Activated CD8-positive, alpha-beta memory T cell treated with anti-CD3 and anti-CD28 coated beads for 4 hours (primary cell): ENCODE measurements at places on chromosomes 5 and 9.

GRCh38 chr9:18698992-18699391, 225.0 kb downstream of the ADAMTSL1 start:
- DNase-seq, result no peak

DNA sequence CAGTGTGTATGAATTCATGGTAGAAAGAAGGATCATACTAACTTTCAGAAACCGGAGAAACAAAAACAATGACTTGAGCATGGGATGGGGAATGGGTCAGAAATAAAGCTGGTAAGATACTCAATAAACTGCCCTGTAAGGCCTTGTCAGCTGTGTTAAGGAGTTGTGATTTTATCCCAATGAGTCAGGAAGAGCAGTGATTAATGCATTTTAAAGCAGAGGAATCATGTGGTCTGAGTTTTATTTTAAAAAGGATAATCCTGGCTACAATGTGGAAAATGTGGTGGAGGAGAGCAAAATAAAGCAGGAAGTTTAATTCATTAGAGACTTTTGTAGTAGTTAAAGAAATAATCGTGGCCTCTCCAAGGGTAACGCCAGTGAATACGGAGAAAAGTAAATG, 28.7 kb downstream of the DHX29 start:
- DNase-seq, result no peak

DNA sequence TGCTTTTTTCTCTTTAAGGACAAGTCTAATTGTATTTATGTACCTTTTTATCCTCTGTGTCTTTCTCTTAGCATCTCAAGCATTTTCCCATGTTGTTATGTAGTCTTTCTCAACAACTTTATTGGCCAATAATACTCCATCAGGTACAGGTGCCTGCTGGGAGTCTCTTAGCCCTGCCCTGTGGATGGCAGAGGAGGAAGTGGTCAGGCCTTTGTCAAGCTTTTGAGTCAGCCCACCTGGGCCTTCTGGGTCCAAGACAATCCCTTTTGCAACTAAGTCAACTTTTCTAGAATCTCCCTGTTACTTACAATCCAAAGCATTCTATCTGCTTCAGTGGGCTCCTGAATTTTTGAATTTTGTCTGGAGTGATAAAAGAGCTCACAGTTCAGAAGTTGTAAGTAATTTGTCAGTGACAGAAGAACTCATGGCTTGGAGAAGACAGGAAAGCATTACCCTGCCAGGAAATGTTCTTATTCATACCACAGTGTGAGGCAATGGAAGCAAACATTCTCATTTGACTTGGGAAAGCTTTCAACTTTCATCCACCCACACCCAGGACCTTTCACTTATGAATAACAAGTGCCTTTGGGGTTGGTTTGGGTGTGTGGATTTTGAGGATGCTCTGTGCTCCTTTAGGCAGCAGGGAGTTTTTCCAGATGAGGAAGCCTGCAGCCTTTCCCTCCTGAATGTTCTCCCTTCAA, 200.0 kb upstream of the S1PR3 start:
- DNase-seq, result no peak

DNA sequence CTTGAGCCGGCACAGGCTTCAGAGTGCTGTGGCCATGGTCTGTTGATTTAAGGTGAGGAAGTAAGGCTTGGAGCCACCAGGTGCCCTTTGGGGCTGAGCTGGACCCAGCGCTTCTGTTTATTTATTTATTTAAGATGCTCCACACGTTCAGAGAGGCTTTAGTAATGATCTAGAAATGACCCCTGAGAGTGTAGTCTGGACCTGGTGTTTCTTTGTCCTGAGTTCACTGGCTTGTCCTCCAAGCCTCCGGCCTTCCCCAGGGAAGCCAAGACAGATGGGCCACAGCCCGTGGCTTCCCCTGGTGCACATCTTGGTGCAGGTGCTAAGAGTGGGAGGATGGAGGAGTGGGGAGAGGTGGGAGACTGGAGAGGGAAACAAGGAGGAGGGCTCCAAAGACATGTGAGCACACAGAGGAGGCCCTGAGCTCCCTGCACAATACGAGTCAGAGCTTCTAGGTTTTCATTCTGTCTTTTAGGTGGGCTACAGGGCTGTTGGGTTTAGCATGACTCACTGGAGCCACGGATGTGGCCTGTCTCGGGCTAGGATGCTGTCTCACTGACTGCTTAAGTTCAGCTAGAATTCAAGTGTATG, 56.9 kb downstream of the AHRR start:
- no peak for DNase-seq

DNA sequence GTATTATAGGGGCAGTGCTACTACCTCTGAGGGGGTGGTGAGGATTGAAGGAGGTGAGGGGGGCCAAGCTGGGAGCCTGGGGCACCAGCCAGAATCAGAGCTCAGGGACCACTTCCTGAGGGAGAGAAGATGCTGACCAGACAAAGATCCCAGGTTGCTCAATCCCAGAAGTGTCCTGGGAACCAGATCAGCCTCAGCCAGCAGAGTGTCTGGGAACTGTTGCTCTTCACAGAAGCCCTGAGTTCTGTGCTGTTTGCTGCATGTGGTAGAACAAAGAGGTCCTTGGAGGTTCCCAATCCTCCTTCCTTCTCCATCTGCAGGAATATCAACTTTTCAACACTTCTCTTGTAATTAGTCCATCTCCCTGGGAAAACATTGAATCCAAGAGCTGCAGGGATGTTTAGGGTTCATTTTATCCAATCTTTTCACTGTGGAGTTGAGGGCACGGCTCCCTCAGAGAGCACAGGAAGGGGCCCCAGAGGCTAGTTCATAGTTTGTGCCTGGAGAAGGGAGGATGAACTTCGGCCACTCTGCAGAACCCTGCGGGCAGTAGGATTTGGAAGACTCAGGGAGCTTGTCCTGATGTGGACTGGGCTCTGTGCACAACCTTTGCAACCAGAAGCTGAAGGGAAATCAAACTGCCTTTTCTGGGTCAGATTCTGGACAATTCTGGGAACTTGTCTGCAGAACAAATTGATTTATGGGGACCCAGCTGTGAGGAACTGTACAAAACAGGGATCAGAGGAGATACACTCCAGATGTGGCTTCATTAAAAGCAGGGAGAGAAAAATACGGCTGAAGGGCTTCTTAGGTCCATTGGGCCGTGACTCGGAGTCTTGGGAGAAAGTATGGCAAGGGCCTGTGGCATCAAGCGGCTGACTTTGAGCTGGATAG, 57.1 kb downstream of the GALNT12 start:
- no peak for DNase-seq

DNA sequence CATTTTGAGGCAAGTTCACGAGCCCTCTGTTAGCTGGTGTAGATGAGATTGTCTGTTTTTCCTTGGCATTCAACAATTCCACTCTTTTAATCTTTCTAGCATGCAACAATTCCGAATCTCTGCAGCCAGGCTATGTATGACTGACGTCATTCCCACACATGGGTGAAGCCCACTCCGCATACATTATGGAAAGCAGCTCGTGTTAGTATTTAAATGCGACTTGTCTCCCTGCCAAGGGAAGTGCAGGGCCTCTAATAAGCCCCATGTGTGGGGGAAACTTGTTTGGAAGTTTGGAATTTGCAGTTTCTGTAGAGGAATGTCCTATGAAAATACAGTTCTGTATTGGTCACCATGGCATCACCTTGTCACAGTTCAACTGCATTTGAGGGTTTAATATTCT, 146.0 kb upstream of the FBXL7 start:
- DNase-seq, result no peak

- no peak for DNase-seq
Observed at GRCh38 chr9:76521244-76521681, 62.3 kb downstream of the GCNT1 start.

- no peak for DNase-seq
Observed at GRCh38 chr5:114296191-114296590, 65.7 kb upstream of the KCNN2 start.

DNA sequence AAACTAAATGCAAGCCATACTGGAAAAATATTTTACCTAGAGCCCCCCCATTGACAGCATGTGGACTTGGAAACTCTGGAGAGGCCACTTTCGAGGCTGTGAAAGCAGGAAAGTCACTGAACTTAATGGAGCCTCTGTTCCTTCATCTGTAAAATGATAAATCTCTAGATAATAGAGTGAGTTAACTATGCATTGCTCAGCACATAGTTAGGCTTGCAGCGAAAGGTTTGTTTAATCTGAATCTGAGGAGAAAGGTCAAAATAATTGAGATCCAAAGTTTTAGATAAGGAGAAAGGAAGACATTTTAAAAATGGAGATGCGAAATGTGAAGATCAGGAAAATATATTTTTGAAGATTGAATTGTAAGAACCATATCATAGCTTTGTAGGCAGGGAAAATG, 4.6 kb downstream of the PCSK5 start:
- no peak for DNase-seq

GRCh38 chr5:178499352-178499751, 90.8 kb downstream of the COL23A1 start:
- DNase-seq, result no peak

GRCh38 chr5:170427672-170428236, 38.6 kb upstream of the KCNMB1 start:
- DNase-seq, result no peak

DNA sequence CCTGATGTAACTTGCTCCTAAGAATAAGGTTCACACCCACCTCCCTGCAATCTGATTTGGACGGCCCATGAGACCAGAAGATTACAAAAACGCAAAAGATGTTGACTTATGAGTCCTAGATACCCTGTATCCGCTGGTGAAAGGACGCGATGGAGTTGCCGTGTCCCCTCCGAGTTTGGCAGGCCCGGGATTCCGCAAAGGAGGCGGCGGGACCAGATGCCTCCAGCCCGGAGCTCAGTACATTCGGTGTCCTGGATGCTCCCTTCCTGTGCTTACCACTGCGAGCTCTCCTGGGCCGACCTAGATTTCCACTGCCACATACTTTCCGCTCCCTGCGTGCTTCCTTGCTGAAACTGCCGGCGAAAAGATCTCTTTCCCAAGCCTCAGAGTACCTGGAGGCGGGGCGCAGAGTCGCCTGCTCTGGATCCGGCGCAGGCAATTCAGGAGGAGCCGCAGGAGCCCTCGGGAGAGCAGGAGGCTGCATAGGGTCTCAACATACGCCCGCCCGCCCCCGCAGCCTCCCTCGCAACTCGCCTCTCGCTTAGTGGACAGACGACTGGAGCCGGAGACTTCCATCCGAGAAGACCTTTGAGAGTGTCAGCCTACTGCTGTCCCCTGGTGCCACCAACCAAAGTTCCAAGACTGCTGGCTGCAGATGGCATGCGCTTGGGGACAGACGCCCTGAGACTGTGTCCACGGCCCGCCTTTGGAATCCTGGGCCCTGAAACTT, 39.8 kb downstream of the ANXA2R start:
- DNase-seq, result no peak

DNA sequence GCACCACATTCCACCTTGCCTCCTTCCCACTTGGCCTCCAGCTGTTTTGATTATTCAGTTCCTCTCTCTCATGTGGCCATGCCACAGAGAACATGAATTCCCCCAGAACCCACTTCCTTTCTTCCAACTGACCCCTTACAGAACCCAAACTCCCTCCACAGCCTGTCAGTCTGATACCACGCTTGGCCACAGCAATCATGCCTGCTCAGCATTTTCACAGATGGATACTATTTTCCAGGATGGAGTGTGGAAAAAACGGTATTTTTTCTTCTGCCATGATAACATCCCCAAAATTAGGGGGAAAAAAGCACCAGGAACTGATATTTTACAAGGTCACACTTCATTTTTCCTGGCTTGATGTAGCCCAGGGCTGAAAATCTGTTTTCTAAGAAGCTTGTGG, 34.9 kb upstream of the SLIT3 start:
- no peak for DNase-seq

GRCh38 chr5:157273131-157273556, 7.2 kb downstream of the CYFIP2 start:
- DNase-seq, result no peak

DNA sequence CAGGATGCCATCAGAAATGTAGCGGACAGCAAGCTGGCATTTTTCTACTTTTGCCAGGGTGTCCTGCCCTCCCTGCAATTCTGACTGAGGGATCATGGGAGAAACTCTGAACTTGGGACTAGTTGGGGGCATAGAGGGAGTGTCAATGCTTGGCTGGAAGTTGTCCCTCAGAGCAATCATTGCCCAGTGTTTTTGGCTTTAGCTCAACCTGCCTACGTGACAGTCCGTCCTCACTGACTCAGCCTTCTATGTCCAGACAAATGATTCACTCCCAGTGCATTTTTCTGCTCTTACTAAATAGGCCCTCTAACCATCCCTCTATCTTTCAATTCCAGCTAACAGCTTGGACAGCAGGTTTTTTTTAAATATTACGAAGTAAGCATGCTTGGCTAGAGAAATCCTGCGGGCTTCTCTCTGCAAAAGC, 627.4 kb downstream of the TLR4 start:
- DNase-seq, result no peak

GRCh38 chr5:74651710-74652109, 11.2 kb upstream of the ENC1 start:
- no peak for DNase-seq

- no peak for DNase-seq
Observed at GRCh38 chr9:83392228-83392627, 146.0 kb downstream of the FRMD3 start.

GRCh38 chr5:132826424-132827082, 3.9 kb downstream of the SHROOM1 start:
- no peak for DNase-seq

GRCh38 chr9:38107405-38107804, 38.4 kb upstream of the SHB start:
- no peak for DNase-seq

DNA sequence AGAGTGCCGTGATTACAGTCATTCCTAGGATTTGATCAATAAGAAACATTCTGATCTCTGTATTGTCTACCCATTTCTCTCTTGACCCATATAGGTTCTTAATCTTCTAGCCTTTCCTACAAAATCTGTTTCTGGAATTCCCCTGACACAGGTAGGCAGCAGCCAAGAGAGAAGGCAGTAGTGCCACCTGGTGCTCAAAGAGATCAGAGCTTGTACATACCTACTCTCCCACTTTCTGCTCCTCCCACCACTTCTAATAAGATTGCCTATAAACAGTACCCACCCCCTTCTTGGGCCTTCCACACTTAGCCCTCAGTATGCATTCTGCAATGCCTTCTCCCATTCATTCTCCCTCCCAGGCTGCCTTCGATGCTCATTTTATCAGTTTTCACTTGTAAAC, 117.4 kb upstream of the RORB start:
- DNase-seq, result no peak

DNA sequence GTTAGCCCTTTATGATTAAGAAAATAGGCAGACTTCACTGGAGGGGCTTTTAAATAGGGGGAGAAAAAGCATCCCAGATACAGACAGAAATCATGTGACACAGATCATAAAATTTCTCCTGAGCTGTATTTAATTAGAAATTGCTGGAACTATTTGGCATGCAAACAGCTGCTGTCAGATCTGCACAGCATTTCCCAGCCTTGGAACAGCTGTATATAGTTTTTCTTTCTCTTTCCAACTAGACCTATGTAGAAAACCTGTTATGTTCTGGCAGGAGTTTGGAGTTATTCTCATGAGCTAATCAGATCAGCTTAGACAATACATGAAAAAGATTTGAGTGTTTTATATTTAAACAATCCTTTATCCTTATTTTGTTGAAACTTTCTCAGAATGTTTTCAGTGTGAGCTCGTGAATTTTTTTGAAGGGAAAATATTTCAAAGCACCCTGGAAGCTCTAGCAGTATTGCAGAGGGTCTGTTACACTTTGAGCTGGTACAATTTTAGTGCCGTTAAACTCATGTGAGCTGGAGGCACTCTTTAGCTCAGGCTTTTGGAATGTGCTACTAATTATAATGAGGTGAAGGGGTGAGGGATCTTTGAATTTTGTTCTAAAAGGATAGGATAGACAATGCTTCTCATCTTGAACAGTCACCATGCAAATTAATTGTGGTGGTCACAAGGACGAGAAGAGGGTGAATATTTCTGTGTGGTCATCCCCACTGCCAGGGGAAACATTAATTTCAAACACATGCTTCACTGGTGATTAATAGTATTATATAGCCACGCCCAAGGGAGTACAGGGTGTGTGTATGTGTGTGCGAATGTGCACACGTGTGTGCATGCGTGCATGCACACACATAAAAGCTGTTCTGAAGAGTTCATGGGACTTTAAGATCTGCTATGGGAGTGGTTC, 239.4 kb upstream of the FBXL7 start:
- DNase-seq, result no peak
